Stimulated activated CD4-positive, alpha-beta T cell treated with anti-CD3 and anti-CD28 coated beads, Interleukin-1b, Interleukin-23, amount 100 ng/mL, for 4 hours (primary cell): ENCODE measurements at places on chromosomes 16 and 17.

GRCh38 chr16:25747160-25747758 lies 55.5 kb downstream of the HS3ST4 start:
- no peak for DNase-seq

DNA sequence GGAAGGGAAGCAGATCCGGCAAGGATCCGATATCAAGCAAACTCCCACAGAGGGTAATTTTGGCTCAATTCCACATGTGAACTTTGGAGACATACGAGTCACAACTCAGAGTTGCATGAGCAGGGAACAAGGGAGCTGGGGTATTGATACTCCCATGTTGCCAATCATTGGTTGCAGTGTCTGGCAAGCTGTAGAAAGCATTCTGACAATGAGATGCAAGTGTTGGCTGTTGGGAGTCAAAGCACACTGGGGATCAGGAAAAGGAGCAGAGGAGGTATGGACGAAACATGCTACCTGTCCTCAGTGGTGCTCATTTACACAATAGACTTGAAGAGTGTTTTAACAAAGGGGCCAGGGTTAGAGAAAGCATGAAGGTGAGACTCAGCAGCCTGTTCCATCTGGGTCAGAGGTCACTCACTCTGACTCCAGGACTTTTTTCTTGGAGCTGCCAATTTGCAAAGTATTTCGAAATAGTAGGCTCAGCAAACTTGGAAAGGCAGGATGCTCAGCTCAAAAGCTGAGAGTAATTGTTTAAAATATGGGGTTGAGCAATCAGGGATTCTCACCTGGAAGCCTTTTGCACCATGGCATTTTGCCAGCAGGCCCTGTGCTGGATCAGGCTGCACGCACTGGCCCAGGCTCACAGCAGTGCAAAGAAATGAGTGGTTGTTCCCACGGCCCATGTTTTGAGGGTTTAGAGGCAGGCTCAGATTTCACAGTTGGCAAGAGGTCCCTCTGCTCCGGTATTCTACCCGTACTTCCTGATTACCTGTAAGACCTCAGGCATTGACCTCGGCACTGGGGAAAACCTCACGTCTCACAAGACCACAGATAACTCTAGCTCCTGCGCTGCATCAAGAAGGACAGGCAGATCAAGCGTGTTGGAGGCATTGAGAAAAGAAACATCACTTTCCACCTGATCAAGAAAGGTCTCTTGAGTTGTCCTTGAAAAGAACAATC lies 17.6 kb upstream of the NKD1 start:
- DNase-seq, result no peak

DNA sequence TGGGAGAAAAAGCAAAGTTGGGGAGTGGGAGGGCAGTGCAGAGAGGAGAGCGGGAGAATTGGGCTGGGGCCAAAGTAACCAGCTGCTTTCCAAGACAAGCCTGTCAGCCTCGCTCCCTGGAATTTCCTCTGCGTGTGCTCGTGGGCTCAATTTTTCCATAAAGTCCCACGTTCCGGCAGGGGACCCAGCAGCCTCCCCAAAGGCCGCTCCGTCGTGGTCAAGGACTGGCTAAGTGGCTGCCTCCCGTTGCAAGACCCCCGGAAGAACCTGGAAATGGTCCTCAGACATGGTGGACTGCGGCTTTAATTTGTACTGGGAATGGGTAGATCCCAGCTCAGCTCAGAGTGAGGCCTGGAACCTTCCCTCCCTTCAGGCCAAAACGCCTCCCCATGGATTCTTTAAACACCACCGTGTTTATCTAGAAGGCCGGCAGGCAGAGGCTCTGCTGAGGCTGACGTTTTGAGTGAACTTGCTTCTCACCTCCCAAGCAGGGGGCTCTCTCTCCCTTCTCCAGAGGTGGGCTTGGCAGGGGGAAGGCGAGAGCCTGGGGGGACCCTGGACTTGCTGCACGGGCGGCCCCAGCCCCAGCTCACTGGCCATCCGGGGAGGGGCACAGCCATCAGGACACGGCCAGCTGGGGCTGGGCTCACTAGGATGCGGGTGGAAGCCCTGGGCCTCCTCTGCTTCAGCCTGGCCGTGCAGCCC lies 190.0 kb downstream of the C16orf95 start:
- DNase-seq, result no peak

DNA sequence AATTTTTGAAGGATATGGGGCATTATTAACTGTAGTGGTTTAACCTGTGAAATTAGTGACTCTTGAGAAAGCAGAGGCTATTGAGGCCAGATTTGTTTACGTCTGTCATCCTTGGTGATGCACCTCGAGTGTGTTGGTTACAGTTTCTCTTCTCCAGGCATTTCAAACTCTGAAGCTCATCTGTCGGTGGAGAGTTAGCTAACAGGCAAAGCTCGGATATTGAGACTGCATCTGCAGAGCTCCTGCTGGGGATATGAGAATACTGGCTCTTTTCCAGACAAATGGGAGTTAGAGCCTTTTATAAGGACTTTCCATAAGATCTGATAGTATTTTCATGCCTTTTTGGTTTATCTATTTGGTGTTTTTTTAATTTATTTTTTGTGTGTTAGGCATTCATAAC lies 6.7 kb downstream of the CLEC16A start:
- DNase-seq, result no peak

DNA sequence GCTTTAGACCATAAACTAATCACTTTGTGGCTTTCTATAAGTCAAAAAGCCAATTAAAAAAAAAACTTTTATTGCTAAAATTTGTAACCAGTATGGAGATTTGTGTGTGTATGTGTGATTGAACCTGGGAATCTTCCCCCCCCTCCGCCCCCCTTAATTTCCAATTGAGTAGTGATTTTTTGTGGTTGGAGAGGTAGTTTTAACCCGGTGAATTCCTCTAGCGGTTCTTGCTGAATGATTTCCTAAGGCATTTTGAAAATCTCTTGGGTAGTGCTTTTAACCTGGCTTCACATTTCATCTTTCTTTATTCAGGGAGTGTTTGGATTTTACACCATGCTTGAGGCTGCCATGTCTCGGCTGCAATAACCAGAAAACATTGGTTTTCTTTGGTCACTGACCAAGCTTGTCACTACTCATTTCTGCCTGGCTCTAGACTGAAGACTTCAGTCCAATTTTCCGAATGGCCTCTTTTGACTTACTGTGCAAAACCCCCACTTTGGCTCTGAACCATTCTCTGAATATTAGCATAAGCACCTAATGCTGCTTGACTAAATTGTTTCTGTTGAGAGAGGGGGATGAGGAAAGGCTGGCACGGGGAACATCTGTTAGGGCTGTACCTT lies 35.6 kb downstream of the PRKCA start:
- DNase-seq, result no peak

DNA sequence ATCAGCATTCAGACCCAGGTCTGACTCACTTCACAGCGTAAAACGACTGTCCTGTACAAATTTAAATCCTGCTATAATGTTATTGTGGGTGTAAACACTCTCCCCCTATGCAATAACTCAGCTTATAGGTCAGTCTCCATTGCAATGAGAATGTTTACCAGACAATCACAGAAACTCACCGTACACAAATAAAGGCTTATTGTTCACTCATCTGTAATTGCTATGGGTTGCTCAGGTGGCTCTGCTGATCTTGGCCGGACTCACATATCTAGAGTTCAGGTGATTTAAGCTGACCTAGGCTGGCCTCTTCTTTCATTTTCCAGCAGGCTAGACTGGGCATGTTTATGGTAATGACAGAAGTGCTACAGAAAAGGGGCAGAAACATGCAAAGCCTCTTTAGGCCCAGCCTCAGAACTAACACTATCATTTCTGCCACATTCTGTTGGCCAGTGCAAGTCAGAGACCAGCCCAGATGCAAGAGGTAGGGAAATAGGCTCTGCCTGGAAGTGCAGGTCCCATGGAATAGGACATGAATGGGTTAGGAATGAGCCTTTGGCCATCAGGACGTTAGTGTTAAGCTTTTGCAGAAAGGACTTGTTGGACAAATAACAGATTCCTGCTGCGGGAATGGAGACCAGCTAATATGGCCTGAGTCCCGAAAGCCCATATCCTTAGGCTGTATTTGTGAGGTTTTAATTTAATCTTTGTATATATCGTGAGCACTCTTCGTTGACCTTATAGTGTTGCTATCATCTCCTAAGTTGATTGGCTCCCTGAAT lies 44.0 kb downstream of the HLF start:
- no peak for DNase-seq

GRCh38 chr17:29615048-29615385 lies 7.7 kb downstream of the CORO6 start:
- no peak for DNase-seq

DNA sequence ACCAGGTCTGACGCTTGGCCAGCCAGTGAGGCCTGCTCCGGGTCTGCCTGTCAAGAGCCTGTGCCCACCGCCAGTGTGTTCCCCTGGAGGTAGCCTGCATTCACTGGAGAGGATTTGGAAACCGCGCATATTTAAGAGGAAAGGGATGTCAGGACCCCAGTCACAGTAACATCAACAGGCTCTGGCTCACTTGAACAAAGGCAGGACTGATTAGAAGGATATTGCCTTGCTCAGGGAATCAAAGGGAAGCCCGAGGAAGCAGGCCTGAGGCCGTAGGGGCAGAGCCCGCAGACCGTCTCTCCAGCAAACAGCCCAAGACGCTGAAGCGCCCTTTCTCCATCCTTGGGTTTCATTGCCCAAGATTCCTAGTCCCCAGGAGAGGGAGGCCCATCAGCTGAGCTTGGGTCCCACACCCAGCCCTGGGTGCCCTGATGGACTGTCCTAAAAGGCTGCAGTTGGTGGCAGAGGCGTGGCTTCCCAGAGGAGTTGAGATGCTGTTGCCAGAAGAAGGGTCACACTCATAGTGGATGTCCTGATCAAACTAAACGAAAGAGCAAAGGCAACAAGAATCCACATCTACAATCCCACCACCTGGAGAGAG lies 23.2 kb downstream of the NT5M start:
- no peak for DNase-seq

GRCh38 chr16:17423221-17423620 lies 47.5 kb downstream of the XYLT1 start:
- DNase-seq, result no peak

DNA sequence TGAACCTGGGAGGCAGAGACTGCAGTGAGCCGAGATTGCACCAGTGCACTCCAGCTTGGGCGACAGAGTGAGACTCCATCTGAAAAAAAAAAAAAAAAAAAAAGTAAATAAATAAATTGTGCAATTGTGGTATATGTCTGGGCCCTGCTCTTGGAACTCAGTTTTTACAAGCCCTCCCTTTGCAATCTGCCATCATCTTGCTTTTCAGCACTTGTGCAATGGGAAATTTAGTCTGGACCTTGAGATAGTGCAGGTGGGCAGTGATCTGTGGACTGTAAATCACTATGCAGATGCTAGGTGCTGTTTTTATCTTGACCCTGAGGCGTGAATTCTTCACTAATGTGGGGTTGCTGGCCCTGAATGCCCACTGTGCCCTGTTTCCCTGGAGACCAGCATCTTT lies 6.5 kb upstream of the RAP1GAP2 start:
- no peak for DNase-seq

DNA sequence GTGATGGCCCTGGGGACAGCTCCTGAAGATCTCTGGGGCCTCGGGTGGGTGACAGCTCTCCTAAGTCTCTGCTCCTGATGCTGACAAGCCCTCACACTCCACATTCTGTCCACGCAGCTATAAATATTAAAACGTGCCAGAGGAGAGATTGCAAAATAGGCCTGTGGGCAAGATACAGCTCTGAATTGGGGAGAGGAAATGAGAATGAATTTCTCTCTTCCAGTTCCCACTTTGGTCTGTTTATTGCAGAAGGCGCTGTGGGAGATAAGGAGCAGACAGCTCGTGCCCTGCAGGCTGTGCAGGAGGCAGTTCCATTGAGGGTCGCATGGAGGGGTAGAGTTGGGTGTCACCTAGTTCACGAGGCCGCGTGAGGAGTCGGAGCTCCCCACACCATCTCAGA lies 87.5 kb upstream of the SDK2 start:
- no peak for DNase-seq

DNA sequence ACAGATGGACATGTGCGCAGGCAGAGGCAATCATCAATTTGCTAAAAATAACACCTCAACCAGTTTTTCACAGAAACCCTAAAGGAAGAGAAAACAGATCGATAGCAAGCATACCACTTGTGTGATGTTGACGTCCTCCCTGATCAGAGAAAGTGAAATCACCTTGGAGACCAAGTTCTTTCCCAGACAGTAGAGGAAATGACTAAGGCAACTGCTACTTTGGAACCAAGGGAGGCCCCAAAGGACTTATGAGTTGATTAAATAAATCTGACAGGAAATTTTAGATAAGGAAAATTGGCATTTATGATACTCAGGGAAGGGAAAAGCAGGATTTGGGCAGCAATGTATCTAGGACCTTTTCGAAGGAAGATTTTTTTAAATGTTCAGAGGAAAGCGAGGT lies 267.1 kb upstream of the ASIC2 start:
- no peak for DNase-seq

DNA sequence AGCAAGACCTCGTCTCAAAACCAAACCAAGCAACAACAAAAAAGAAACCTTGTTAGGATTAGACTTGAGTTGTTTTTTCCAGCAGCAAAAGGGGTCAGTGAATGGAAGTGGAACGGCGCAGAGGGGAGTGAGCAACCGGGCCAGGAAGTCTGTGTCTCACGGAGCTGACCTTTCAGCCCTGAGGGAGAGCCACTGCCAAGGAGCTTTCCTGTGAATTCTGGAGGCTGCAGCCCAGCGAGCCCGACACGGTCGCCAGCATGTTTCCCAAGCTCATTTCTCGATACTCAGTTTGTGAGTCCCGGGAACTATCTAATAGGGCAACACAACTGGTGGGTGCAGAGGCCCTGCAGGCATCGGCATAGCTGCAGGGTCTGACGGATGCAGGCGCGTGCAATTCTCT lies 19.6 kb downstream of the TELO2 start:
- no peak for DNase-seq
